NCI-H446 treated with DMSO at 0.1 percent for 48 hours (cell line): ENCODE measurements at places on chromosomes 16 and 17.
A peak's percentile ranks its signal among the peaks of the same experiment; 100 is the strongest.

DNA sequence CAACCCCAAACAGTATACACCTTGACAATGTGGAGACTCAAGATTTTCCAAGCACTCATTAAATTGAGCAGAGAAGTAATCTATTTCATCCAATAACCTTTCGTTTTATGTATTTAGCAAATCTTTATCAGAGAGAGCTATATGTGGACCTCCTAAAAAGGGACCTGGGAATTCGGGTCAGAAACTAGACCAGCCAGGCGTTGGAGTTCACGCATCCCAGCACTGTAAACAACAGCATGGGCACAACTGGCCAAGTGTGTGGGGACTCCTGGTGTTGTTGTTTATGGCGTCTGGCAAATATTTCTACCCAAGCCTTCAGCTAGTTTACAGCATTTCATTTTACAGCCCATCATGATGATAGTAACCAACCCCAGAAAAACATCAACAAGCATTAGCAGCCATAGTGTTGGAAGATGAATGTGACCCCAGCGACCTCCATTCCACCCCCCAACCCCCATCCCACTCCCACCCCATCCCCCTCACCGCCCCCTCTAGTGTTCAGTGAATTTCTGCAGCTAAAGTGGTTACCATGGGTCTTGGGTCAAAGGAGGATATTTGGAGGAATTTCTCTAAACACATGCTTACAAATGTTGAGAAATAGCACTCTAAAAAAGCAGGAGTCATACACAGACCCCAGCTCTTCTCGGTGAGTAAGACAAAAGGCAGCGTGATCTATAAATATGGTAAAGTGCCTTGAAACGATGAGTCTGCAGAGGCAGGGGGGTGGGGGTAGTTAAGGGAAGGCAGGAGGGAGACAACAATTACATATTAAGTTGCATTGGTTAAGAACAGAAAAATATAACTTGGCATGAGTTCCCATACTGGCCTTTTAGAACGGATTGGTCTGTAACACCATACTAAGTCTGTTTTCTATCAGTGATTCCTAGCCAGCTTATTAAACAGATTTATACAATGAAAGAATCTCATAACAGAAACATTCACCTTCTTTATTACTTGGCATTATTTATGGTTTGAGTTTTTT lies 91.4 kb upstream of the TBX2 start:
- DNase-seq, result no peak

DNA sequence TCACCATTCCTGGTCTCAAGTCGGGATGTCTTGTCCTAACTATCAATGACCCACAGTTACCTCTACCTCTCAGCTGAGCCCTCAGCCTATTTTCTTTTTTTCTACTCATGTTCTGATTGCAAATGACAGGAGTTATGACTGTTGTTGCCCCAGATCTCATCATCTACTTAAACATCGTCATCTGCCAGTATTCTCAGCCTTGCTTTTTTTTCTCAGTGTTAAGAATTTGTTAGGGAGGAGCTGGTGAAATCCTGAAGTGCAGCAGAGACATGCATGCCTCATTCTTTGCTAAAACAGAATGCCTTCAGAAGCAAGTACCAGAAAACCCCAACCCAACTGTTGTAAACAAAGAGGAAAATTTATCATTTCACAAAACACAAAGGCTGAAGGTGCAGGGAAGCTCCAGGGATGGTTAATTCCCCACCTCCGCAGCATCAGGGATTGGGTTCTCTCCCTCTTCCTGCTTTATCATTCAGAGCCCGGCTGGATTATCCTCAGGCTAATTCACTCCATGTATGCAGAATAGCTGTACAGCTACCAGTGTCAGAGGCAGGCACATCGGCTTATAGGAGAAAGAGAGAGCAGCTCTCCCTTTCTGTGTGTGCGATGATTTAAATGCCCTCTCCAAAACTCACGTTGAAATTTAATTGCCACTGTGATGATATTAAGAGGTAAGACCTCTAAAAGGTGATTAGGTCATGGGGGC lies 540.8 kb upstream of the HSBP1 start:
- DNase-seq, result no peak

- DNase-seq, result no peak
Observed at GRCh38 chr17:27506348-27507218, 50.3 kb downstream of the KSR1 start.

DNA sequence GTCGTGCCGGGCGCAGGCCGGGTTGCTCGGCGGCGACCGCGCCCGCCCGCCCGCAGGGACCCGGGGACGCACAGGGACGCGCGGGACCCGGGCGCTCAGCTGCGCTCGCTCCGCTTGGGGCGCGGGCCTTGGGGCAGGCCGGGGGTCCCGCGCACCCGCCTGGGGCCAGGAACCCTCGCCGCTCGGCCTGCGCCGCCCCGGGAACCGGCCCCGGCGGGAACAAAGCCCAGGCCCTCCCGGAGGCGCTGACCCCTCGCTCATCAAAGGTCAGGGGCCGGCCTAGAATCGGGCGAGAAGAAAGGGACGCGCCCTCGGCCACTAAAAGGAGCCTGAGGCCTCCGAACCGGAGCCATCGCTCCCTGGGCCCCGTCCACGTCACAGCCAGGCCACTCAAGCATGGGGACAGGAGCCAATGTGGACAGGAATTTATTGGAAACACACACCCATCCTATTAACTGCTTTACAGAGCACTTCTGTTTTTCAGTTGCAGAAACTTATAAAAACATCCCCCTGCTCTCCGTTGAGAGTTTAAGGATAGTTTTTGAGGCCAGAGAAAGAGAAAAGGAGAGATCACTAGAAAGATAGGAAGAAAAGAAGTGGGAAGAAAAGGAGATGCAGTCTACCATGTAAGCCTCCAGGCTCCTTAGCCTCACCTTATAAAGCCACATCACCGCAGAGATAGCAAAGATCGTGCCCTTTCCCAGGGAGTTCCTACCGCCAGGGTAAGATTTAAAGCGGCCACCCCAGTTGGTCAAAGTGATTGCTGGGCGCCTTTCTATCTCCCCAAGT lies 558 bp upstream of the ZFHX3 start:
- DNase-seq, result no peak

DNA sequence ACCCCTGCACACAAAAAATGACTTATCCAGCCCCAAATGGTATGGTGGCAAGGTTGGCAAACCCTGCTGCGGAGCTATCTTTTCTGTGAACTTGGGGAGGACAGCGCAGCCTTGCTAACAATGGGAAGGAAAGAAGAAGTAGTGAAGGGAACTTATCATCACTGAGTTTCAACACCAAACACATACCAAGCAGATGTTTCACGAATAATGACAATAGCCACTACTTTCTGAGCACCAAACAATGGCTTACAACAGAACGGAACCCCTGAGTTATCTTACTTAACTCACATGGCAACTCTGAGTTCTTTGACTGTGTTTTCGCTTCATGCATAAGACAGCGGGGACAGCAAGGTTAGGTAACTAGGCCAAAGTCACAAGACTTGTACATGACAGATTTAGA lies 148.9 kb downstream of the XYLT1 start:
- no peak for DNase-seq

GRCh38 chr16:66935314-66936011 lies at the start of gene CES2:
Gene CES2 (plus strand): TSS chr16:66935516. CDS start chr16:66935636, 120 bp downstream.
- DNase-seq, result no peak

DNA sequence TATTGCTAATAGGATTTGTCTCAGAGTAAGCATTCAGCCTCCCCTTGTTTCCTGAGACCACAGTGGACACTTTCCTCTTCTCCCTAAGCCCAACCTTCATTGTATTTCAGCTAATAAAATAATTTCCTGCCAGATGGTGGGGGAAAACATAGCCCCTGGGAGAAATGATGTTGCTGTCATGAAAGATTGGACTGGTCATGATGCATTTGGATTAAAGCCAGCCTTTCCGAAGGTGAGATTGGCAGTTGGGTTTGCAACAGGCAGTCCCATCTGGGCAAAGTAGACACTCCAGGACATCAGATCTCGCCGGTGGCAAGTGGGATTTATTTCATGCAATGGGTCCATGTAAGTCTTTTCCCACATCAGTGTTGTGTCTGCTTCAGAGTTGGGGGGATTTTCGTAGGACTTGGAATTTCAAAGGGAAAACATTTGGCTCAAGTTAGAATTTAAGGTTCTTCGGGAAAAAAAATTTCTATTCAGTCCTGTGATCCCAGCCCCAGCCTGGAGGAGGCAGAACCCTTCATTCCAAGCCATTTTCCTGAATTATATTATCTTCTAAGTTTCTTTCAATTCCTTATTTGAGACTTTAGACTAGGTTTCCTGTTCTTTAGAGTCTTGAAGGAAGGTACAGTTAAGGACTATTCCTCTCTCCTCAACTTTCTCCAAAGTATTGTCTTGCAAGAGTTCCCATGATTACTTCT lies 391.7 kb downstream of the XYLT1 start:
- DNase-seq, result no peak

- DNase-seq, result no peak
Observed at GRCh38 chr16:82176204-82176603, 6.2 kb upstream of the MPHOSPH6 start.

GRCh38 chr16:27980076-27980775 lies 83.3 kb downstream of the GSG1L start:
- peak; percentile 95 for DNase-seq

DNA sequence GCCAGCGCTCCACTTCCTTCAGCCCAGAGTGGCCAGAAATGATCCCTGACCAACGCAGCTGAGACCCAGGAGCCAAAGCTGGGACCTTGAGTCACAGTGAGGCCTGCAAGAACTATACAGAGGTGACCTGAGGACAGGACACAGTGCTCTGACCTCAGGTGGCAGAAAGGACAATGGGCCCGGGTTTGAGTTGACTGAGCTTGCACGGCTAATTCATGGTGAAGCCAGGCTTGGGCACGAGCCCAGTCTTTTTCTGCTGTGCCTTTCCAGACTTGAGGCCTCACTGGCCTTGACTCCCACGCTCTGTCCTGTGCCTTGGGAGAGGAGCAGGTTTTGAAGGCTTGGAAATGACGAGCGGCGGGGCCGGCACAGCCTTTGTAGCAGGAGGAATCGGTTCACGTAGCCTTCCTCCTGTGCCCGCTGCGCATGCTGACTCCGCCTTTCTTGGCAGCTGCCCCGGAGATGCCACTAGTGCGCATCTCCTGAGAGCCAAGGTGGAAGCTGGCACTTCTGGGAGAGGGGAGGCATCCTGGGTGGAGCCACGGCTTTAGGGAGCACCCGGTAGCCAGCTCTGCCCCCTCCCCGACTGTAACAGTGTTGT lies 34.9 kb downstream of the NDEL1 start:
- peak; percentile 48 for DNase-seq

GRCh38 chr17:17539591-17539990 lies 43.4 kb upstream of the RASD1 start:
- DNase-seq, result no peak

DNA sequence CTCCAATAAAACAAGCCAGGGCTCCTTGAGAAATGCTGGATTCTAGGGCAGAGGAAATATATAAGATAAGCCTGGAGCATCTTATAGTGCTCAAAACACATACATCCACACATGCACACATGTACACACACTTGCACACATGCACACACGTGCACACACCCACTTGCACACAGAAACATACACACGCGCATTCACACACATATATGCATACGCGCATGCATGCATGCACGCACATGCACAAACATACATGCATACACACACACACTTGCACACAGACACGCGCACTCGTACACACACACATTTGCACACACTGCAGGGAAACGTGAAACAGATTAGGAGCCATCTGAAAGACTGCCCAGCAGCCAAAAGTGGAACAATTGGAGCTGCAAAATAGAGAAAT lies 8.0 kb upstream of the ENPP7 start:
- DNase-seq, result no peak

- no peak for DNase-seq
Observed at GRCh38 chr17:80944326-80944725, 47.3 kb upstream of the CHMP6 start.

DNA sequence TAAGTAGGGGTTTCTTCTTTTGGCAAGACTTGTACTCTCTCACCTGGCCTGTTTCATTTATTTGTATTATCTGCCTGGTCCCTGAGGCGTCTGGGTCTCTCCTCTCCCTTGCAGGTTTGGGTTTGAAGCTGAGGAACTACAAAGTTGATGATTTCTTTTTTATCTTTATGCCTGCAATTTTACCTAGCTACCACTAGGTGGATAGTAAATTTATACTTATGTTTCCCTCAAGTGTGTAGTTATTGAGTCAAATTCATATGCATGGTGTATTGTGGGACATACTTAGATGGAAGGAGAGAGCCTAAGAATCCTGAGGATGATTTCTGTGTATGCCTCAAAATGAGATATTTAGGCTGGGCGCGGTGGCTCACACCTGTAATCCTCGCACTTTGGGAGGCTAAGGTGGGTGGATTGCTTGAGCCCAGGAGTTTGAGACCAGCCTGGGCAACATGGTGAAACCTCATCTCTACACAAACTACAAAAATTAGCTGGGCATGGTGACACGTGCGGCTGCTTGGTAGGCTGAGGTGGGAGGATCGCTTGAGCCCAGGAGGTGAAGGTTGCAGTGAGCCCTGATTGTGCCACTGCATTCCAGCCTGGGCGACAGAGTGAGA lies 13.6 kb downstream of the TMEM98 start:
- no peak for DNase-seq

- DNase-seq, result no peak
Observed at GRCh38 chr17:17239832-17240231, 2.9 kb upstream of the FLCN start.

DNA sequence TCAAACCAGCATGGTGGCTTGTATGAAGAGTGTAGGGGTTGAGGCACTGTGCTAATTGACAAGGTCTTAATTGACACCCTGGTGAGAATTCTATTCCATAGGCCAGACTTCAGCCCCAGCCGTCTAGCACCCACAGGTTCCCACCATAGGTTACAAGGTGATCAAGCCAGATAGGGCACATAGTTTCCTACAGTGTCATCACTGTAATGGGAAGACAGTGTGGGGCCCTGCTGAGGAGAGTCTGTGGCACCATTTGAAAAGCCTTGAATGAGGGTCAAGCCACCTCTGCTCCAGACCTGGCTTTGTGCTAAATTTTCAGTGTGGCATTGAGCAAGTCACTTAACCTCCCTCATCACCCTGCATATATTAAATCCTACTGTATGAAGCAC lies 36.2 kb downstream of the YPEL2 start:
- DNase-seq, result no peak

GRCh38 chr16:50884066-50884860 lies 142.4 kb downstream of the CYLD start:
- DNase-seq, result no peak

DNA sequence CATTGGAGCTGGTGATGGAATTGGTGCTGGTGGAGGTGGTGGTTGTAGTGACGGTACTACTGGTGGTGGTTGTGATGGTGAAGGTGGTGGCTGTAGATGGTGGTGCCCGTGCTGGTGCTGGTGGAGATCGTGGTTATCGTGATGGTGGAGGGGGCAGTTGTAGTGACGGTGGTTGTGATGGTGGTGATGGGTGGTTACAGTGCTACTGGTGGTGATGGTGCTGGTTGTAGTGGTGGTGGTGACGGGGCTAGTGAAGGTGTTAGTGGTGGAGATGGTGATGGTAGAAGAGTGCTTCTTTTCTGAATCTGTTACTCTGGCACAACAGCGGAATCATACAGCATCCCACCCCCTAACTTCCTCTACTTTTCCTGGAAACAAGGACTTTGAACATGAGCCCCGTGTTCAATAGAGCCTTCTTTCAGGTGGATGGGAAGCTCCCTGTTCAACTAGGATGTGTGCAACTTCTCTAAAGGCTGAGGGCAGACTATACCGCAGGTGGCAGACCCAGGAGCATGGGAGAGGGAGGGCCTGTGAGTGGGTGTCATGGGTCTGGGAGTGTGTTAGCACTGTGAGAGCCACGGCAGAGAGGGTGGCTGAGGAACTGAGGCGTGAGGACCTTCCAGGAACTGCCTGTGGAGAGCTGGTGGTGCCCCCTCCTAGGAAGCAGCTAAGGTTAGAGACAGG lies 8.2 kb downstream of the TBX21 start:
- no peak for DNase-seq

GRCh38 chr16:3470723-3471122 lies 24.6 kb downstream of the C16orf90 start:
- DNase-seq, result no peak
